ENCODE measurements at places on chromosomes 6 and 20.
A peak's percentile ranks its signal among the peaks of the same experiment; 100 is the strongest.

DNA sequence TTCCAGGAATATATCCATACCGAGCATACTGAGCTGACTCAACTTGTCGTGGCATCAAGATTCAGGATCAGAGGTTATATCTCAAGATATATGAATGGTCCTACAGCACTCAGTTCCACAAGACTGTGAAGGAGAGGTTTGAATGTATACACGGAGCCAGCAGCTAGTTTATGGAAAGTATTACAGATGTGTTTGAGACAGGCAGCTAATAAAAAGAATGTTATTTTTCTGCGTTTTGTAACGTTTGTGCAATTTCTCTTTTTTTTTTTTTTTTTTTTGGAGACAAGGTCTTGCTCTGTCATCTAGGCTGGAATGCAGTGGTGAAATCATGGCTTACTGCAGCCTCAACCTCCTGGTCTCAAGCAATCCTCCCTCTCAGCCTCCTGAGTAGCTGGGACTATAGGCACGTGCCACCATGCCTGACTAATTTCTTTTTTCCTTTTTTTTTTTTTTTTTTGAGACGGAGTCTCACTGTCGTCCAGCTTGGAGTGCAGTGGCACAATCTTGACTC is 3.4 kb upstream of the FAM110A start:
- no peak for DNase-seq

DNA sequence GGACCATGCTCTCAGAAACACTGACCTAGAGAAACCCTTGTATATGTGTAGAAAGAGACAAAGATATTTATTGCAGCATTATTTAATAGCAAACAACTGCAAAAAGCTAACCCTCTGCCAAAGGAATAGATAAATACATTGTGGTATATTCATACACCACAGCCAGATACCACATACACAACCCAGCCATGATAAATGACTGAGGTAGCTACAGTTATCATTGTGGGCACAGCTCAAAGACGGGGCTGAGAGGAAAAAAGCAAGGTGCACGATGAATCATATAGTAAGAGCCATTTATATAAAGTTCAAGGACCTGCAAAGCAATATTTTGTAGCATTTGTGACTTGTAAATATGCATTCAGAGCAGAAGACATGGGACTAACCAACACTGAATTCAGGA is 30.8 kb downstream of the RSPO4 start:
- DNase-seq: no peak

- no peak for DNase-seq
Measured at GRCh38 chr6:29723666-29724588, 693 bp downstream of the HLA-F start.

DNA sequence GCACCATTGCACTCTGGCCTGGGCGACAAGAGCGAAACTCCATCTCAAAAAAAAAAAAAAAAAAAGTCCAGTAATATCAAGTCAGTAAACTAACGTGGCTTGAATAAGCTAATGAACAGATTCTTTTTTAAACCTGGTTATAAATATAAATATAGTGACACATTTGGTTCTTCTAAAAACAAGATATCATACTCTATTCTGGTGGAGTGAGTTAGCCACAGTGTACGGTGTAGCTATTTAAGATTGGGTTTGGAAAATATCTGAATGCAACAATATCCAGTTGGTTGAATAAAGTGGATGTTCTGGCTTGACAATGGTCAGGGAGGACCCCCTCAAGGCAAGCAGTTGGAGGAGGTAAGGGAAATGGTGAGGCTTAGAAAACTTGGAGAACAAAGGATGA is 5.9 kb upstream of the DEK start:
- DNase-seq: no peak

- peak; percentile 26 for DNase-seq
Measured at GRCh38 chr20:44691424-44692423, 23.4 kb upstream of the CCN5 start.

DNA sequence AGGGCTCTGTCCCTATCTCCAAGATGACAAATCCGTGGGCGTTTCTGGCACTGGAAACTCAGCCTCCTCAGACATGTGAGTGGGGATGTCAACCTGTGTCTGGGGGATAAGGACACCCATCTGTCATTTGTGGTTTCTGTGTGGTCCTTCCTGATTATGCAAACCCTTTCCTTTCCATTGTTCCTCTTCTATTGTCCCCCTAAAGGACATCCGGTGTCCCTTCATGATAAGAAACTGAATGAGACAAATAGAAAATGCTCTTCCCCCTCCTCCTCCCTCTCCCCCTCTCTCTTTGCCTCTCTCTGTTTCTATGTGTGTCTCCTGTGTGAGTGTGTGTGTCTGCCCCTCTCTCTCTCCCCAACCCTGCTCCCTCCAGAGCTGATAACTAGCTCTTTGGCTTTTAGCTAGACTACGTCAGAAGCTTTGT is 11.5 kb upstream of the GLP1R start:
- DNase-seq: no peak

- DNase-seq: peak; percentile 83
Measured at GRCh38 chr20:46282669-46283068, 25.6 kb downstream of the CDH22 start.

- DNase-seq: no peak
Measured at GRCh38 chr20:38836991-38837390, 31.5 kb downstream of the PPP1R16B start.

DNA sequence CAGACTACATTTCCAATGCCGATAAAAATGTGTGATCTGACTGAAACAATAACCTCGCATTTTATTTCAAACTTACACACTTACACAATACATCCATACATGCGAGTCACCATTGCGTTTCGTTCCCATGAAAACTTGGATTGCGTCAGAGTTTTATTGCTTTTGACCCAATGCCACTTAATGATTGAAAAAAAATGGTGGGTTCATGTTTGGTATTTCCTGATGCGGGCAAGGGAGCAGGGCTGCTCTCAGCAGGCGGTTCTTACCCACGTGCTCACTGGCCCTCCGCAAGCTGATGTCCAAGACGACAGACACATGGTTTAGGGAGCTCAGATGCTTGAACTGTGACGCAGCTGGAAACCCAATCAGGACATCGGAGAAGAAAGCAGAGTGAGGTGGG is 281.0 kb upstream of the SULF2 start:
- no peak for DNase-seq

- DNase-seq: no peak
Measured at GRCh38 chr20:516799-517198, 26.8 kb downstream of the CSNK2A1 start.

GRCh38 chr6:26576929-26577719 is 19.6 kb upstream of the ABT1 start:
- DNase-seq: peak; percentile 58

GRCh38 chr6:55011034-55011433 is 163.3 kb upstream of the HCRTR2 start:
- no peak for DNase-seq

DNA sequence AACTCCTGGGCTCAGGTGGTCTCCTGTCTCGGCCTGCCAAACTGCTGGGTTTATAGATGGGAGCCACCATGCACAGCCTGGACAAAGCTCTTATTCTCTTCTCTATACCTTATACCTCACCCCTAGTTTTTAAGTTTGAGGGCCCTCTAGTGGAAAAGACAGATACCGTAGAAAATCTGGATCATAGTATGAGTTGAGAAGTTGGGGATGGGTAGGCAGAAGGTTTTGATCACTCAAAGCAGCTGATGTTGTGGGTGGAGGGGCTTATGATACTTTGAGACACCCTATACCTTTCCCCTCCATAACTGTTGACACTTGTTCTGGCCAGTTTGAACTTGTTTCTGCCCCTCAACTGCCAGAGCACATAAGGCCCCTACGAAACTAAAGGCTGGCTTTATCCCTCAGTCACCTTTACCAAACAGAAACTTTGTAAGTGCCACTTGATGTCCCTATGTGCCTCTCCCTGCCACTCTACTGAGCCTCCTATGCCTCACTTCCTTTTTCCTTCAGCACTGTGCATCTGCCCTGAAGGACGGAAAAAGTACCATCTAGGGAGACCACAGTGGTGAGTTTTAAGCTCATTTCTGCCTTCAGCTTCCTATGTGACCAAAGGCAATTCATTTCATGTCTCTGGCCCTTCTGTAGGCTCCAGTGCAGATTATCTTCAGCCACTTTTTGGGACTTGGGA is 28.6 kb downstream of the RALY start:
- peak; percentile 58 for DNase-seq
